ENCODE measurements at places on chromosomes 2 and 18.

DNA sequence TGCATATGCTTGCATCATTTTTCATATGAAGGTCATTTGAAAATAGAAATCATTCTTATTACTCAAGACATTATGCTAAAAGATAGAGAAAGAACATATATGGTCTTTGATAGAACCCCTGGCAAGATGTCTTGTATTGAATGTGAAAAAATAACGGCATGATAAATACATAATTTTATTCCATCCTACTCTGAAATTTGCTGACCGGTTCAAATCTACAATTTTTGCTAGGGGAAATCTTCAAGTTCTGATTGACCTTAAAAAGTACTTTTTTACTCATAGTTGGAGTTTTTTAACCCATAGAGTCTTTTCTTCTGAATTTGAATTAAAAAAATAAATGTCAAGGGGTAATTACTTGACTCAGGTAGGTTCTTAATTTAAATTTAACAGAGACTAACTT lies 920.8 kb downstream of the ERBB4 start:
- DNase-seq, result no peak

DNA sequence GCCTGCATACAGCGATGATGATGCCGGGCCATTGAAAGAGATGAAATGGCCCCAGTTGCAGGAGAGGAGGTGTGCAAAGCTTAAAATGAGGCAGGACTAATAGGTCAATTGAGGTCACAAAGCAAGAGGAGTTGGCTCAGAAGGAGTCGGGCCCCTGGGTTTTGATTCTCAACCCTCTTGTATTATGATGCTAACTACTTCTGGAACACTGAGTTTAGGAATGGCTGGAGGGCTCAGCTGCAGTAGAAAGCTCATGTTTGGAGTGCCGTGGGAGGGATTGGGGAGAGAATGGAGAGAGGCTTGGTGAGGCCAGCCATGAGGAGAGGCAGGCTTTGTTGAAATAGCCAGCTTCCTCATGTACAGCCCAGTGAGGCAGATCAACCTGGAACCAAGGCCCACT lies 4.8 kb downstream of the TNP1 start:
- no peak for DNase-seq

- peak; percentile 32 for DNase-seq
Measured at GRCh38 chr2:172085460-172086159, at the start of gene DLX1. Gene DLX1 (plus strand): TSS chr2:172085507. CDS start chr2:172085678, 171 bp downstream.

DNA sequence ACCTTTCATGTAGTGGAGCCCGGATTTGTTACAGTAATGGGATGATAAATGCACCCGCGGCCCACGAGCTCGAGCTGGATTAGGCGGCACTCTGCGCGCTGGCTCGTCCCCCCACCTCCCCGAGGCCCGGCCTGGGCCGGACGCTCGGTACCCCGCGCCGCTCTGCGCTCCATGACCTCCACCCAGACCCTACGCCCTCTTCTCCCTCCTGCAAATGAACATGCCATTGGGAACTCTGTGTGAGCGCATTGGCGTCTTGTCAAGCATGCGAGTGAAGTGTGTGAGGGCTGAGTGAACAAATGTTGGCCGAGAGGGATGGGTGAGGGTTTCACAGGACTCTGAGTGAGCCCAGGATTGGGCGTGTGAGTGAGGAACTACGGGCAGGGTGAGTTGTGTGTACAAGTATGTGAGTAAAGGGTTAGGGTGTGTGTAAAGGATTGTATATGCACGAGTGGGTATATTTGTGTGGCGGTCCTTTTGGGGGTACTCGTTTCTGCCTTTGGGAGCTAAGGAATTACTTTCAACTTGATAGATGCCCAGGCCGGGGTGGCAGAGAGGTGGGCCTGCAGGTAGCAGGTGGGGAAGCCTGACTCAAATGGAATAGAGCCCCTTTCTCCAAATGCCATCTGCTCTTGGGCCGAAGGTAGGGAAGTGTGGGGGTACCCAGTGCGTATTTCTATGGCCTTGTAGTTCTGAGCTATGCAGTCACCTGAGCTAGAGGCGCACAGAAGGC lies 2.9 kb upstream of the EN1 start:
- DNase-seq, result no peak

- no peak for DNase-seq
Measured at GRCh38 chr2:8344144-8345097, 337.4 kb upstream of the ID2 start.

Measured in heart left ventricle (tissue), 16 donors.